Breast epithelium (tissue), 4 donors: ENCODE measurements at places on chromosomes 6 and 20. TPM values are rescaled to one million over a fixed set of nuclear protein-coding genes. Genes with fewer than 3 reads are reported as not detected.

The RGS17 gene
- total RNA-seq = 0.29 TPM

The ANGPT4 gene
- total RNA-seq = 0.66 TPM

The OTOR gene
- total RNA-seq = not detected

DNA sequence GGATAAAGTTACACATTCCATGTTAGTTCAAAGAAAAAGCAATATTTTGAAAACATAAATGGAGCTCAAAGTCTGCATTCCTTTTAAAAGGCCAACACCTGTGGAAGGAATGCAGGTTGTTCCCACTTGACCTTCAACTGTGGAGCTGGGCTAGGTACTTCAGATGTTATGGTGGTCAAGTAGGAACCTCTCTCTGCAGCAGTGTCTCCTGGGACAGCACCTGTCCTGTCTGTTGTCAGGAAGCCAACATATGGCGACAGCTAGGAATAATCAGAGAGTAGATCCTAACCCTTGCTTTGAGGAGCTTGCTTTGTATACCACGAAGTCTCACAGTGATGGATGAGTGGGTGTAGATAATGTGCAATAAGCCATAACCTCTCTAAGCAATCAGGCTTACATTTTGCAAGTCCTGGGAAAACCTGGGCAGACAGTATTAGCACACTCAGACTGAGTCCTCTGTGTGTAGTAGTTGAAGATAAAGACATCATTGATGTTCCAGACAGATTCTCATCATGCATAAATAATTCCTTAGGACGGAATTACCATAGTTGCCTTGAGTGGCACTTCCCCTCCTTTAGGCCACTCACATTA is 347.5 kb downstream of the PRL start:
- no peaks in the 10 kb centered on the region for H3K36me3 ChIP-seq
- no peak overlapping the region for H3K27ac ChIP-seq
- DNase-seq = no peak
- H3K4me1 ChIP-seq = no peaks in the 10 kb centered on the region
- H3K27me3 ChIP-seq = no peaks in the 10 kb centered on the region

DNA sequence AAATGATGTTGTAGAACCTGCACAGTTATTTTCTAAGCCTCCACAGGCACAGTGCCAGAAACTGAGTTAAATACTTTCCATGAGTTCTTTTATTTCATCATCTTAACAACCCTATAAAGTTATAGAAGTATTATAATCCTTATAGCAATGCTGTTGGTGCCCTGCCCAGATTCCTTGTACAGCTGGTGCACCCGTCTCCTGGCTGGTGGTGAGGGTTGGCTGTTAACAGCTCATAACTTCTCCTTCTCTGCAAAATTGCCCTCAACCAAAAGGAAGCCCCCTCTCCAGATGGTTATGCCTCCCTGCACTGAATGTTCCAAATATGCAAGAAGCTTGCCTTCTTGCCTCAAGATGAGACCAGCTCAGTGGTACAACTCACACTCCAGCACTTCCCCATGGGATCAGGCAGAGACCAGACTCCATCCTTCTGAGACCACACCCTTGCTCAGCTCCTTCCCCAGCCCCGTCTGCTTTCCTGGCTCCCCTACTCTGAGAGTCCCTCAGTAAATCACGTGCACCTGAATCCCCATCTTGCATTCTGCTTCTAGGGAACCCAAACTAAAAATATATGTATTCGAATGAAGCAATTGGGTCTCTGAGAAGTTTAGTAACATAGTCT is 304.4 kb upstream of the PLCB4 start:
- no peaks in the 10 kb centered on the region for H3K36me3 ChIP-seq
- H3K27ac ChIP-seq = no peak overlapping the region
- H3K27me3 ChIP-seq = no peaks in the 10 kb centered on the region
- H3K4me1 ChIP-seq = no peaks in the 10 kb centered on the region
- no peak overlapping the region for H3K4me3 ChIP-seq

- no peaks in the 10 kb centered on the region for H3K4me1 ChIP-seq
- H3K27me3 ChIP-seq = no peaks in the 10 kb centered on the region
- DNase-seq = no peak
- H3K36me3 ChIP-seq = no peaks in the 10 kb centered on the region
Measured at GRCh38 chr6:20837189-20837588, 302.9 kb downstream of the CDKAL1 start.

GRCh38 chr6:142045380-142046278 is 87.1 kb upstream of the GJE1 start:
- no peak overlapping the region for H3K4me3 ChIP-seq
- H3K27ac ChIP-seq = no peak overlapping the region
- H3K27me3 ChIP-seq = no peaks in the 10 kb centered on the region
- H3K36me3 ChIP-seq = no peaks in the 10 kb centered on the region
- DNase-seq = no peak
- H3K4me1 ChIP-seq = no peaks in the 10 kb centered on the region

- no peaks in the 10 kb centered on the region for H3K36me3 ChIP-seq
- no peaks in the 10 kb centered on the region for H3K27me3 ChIP-seq
- H3K4me3 ChIP-seq = no peak overlapping the region
- DNase-seq = peak; percentile 65
Measured at GRCh38 chr20:51372176-51372803, 170.2 kb downstream of the NFATC2 start.

DNA sequence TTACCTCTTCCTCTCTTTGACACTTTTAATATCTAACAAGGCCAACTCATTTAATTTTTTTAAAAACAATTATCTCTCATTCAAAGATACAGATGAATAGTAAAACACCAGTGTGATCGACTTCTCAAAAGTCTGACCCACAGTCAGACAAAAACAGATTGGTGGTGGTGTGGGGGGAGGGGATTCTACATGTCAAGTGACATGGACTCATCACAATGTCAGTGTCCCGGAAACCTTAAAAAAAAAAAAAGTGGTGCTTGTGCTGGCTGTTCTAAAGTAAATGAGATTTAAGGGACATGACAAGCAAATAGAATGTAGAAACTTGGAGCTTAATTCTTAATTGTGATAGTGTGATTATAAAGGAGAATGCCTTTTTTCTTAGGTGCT is 16.3 kb upstream of the RFPL4B start:
- no peak overlapping the region for H3K4me3 ChIP-seq

DNA sequence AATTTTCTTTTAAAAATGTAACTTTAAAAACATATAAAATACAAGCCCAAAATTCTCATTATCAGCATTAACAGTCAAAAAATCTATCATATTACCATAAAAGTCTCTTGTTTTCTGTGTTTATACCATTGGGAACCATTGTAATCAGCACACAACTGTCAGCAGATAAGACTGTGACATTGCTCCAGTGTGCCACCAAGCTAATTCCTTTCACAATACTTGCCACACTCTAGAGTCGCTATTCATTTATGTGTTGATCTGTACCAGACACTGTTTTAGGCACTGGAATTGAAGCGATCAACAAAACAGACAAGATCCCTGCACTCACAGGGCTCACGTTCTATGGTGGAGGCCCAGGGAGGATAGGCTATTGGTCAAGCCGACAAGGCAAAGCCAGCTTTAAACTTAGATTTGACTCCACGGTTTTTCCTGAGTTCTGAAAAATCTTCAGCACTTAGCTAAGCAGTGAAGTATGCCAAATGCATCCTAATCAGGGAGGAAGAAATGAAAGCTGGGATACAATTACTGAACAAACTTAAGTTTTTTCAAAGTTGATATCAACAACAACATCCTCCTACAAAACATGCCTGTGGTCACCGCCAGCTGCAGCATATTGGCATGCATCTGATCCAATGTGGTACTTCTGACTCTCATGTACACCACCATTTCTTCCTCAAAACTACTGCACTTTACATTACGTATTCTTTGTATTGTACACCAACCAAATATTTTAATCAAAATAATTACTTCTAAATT is 60.5 kb downstream of the GMDS start:
- no peak for DNase-seq
- no peak overlapping the region for H3K4me3 ChIP-seq
- no peak overlapping the region for H3K27ac ChIP-seq
- H3K36me3 ChIP-seq = no peaks in the 10 kb centered on the region
- no peaks in the 10 kb centered on the region for H3K27me3 ChIP-seq
